ENCODE measurements at places on chromosomes 5 and 9.

DNA sequence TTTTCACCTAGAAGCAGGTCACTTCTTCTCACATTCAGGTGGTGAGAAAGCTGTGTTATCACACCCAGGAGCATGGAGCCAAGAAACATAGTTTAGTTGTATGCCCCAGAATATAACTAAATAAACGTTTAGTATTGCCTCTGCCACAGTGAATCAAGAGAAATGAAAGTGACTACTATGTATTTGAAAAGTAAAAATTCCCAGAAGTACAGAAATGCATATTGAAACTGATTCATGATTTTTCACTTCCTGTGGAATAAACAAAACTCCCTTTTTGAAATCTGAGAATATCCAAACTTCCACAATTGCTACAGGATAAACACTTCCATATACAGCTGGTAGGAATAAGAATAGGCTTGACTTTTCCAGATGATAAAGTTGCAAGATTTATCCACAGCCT lies 15.3 kb upstream of the NINJ1 start:
- no peak for DNase-seq

- DNase-seq: no peak
These were observed 441.9 kb downstream of the ARHGEF28 start for GRCh38 chr5:74067748-74068541.

DNA sequence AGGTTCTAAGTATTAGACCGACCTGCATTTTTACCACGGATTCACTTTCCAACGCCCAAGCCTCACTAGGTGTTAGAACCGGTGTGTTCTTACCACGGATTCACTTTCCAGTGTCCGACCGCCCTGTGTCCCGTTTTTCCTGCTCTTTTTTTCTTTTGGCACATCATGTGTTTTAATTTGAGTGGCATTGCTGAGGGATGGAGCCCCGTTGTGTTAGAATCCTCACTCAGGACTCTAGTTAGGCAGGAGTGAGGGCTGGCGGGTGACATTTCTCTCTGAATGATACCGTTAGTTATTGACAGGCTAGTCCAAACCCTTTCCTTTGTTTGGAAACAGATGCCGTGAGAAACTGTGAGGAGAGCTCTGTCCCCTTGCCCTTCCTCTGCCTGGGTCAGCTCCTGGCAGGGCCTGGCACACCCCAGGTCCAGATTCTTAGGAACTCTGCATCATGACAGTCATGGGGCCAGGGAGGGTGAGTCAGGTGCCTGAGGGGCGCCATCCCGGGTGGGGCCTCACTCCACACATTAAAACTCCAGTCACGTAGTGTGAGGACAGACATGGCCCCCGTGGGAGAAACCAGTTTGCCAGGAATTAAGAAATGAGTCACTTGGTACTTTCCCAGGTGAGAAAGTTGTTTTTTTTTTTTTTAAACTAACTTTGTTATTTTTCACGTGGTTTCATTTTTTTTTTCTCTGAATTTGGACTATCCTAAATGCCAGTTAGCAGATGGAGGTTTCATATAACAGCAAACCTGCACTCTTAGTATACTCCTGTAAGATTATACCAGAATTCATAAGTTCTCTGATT lies 15.8 kb downstream of the EXOC3 start:
- no peak for DNase-seq

DNA sequence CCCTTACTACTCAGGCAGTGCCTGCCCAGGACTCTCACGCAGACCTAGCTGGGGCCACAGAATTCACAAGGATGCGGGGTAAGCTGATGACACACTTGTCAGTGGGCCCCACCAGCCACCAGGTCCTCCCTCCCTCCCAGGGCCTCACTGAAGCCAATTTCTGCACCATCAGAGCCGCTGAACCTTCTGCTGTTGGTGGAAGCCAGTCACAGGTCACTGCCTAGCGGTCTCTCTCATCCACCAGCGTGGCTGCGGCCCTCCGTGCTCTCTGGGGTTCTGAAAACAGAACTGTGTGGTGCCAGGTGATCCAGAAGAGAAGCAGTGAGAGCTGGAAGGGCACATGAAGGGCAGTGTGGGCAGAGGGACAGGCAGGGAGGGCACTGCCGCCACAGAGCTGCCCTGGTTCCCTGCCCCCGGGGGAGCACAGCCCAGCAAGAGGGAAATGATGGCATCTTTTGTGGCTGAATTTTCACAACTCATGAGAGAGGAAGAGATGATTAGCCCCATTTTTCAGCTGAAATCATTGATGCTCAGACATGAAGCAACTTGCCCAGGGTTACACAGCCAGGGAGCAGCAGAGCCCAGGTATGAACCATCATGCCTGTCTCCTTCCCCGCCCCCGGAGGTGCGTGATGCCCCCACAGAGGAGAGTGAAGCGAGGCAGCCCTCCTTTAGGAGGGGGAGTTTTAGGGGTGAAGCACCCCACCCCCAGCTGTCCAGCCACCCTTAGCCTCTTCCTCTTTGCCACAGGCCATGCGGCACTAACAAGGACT lies 41.4 kb upstream of the CPLX2 start:
- DNase-seq: no peak

- no peak for DNase-seq
These were observed 165.8 kb upstream of the MAP3K1 start for GRCh38 chr5:56649569-56649968.
